Muscle of arm (tissue), 14 donors: ENCODE measurements at places on chromosomes 12 and 14.

GRCh38 chr12:29492891-29493290 is 4.6 kb downstream of the OVCH1 start:
- DNase-seq = no peak

- DNase-seq = no peak
Observed at GRCh38 chr14:88911809-88912208, 87.4 kb downstream of the TTC8 start.

DNA sequence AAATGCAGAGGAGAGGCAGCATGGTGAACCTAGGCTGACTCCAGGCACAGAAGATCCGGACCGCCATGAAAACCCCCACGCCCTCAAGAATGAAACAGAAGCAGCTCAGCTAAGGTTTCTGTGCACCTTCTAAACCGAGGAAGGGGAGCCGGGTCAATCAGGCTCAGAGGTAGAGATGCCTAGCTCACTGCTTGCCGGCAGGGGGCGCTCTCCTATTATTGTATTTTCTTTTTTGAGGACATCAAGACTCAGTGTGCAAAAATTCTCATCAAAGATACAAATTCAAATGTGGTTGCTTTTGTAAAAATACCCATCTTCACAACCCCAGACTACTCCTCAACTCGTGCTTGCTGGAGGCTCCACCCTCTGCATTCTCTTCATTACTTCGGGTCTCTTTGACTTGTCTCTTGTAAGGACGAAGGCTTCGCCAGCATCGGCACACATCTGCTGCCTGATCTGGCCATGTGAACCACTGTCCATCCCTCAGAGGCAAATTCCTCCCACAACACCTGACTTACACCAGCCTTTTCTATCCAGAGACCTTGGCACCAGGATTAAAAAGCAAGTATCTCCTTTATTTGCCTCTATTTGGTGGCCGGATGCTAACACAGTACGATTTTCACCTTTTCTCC is 33.4 kb upstream of the RNASE3 start:
- peak; percentile 66 for DNase-seq

DNA sequence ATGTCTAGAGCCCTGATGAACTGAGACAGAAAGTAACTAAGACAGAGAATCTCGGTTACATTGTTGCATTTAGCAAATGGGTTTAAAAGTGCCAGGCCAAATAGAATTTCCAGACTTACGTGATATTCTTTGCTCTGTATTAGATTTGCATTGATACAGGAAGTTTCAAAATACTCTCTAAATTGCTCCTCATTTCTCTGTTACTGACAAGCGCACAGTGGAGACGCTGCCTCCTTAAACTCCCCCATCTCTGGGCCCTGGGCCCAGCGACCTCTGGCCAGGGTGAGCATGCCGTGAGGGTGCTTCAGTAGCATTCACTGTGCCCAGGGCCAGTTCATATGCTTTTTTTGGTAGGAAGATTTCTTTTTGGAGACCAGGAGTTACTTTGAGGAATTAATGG is 22.9 kb upstream of the EVL start:
- DNase-seq = no peak

- no peak for DNase-seq
Observed at GRCh38 chr12:85781766-85782165, 54.4 kb downstream of the RASSF9 start.

GRCh38 chr14:95025941-95026340 is 131.4 kb downstream of the DICER1 start:
- no peak for DNase-seq

DNA sequence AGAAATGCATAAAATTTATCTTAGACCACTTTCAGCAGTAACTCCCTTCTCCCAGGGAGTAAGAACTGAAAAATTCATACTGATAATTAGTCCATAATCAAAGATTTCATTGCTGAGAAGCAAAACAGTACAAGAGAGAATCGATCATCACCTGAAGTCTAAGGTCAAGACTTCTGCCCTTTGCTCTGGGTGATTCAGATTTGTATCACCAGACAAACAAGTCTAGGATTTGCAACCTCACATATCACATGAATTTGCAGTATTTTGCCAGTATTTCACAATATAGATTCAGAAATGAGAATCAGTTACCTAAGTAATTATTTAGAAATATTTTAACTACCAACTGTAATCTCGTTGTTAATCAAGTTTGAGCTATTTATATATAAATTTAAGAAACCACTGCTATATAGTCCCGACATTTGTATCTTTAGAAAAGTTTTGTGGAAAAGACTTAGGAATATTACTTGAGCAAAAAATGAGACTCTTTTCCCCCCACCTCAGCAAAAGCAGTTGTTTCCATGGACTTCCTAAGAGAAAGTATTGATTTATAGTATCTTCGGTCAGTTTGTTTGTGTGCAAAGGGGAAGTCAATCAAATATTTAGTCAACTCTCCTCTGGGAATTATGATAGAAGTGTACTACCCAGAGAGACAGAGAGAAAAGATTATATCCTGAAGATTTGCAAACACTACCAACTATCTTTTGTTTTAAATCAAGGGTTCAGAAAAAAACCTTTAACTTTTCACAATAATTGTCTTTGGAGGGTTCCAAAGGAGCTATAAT is 840.1 kb downstream of the TRHDE start:
- DNase-seq = no peak

- no peak for DNase-seq
Observed at GRCh38 chr14:33781236-33781635, 169.6 kb downstream of the EGLN3 start.

- no peak for DNase-seq
Observed at GRCh38 chr14:23148591-23149249, 29.7 kb upstream of the CEBPE start.

- peak; percentile 19 for DNase-seq
Observed at GRCh38 chr12:129530984-129531383, 372.8 kb downstream of the TMEM132D start.

GRCh38 chr12:43333644-43334043 is 218.4 kb downstream of the ADAMTS20 start:
- DNase-seq = no peak

DNA sequence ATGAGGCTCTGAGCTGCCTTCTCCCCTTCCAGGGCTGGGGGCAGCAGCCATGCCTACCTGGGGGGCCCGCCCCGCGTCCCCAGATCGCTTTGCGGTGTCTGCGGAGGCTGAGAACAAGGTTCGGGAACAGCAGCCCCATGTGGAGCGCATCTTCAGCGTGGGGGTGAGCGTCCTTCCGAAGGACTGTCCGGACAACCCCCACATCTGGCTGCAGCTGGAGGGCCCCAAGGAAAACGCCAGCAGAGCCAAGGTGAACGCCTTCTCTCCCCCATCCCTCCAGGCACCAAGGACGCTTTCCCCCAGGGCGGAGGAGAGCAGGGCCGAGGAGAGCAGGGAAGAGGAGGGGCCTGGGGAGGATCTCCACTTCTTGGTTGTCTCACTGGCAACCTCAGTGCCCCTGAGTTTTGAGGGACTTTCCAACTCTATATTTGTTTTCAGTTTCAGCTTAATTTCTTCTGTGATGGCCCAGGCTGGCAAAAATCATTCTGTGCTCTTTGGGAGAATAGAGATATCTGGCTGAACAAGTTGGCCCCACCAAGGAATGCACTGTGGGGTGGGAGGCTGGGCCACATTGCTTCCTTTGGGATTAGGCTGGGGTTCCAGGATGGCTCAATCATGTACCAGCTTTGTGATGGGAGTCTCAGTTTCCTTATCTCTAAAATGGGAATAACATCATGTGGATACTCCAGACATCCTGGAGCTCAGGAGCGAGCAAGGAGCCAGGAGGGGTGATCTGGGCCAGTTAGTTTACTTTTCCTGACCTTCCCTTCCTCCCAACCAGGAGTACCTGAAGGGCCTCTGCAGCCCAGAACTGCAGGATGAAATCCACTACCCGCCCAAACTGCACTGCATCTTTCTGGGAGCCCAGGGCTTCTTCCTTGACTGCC is 1.2 kb downstream of the KHNYN start:
- no peak for DNase-seq

- no peak for DNase-seq
Observed at GRCh38 chr14:96265383-96266095, 9.5 kb downstream of the BDKRB1 start.

DNA sequence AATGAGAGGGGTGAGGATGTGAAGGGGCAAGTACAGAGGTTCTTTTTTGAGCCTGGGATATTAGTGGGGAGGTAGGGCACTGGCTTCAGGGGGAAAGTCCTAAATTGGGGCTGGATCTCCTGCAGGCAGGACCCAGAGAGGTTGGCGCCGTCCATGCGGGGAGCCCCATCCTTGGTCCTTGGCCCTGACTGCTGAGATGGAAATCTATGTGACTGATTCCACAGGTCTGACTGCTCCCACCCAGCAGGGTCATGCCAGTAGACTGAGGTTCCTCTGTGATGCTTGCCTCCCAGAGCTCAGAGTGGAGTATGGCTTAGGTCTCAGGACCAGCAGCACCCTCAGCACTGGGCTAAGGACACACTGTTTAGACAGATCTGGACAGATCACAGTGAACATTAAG is 988.6 kb upstream of the TMEM132C start:
- DNase-seq = no peak

- no peak for DNase-seq
Observed at GRCh38 chr14:76786601-76787000, 25.3 kb downstream of the VASH1 start.

GRCh38 chr12:116885491-116885890 is 4.2 kb upstream of the HRK start:
- no peak for DNase-seq

- no peak for DNase-seq
Observed at GRCh38 chr12:122167356-122167925, 6.6 kb downstream of the IL31 start.
